ENCODE measurements at places on chromosomes 11 and 22.

GRCh38 chr11:10934293-10934860 lies 76.5 kb upstream of the ZBED5 start:
- no peak for DNase-seq

DNA sequence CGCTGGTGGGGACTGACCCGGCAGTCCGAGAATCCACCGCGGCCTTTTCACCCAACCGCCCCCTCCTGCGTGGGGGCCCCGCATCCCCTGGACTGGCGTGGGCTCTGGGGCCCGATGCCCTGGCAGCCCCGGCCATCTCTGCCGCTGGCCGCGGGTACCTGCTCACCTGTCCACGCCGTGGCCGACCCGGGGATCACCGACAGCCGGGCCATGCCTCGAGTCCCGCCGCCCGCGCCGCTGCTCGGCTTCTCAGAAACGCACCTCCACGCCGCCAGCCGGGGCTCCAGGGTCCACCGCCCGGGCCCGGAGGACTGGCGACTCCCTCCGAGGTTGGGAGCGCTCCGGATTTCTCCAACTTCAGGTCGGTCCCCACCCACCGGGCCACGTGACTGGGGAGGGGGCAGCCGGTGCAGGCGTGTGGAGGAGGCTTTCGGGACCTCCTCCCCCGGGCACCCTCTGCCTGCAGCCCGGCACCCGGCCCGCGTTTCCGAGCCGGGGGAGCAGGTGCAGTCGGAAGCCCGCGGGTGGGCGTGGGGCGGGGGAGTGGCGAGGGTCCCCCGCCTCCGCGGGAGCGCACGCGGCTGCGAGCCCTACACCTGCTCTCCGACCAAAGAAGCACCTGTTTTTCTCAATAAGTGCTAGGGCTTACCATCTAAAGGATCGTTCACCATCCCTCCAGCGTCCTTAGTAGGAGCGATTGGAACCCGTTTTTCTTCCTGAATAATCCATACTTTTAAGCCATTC lies 554 bp upstream of the NRIP3 start:
- no peak for DNase-seq

DNA sequence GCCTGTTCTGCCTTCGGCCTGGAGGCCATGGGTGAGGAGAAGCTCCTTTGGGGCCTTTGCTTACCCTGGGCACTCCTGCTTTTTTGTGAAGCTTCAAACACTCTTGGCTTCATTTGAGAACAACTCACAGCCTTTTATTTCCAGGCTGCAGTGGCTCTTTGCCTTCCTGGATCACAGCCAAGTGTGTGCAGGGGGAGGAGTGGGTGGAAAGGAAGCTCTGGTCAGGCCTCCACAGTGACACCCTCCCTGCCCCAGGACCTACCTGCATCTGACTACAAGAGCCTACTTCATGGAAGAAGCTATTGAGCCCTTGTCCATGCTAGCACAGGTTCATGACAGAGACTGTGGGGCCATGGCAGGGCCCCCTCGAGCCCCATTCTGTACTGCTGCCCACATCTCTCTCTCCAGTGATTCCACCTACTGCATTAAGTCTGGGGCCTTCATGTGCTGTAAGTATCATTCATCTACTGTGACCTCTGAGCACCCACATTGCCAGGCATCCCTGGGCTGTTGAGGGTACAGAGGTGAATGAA lies 52.3 kb downstream of the GAB4 start:
- DNase-seq = no peak

DNA sequence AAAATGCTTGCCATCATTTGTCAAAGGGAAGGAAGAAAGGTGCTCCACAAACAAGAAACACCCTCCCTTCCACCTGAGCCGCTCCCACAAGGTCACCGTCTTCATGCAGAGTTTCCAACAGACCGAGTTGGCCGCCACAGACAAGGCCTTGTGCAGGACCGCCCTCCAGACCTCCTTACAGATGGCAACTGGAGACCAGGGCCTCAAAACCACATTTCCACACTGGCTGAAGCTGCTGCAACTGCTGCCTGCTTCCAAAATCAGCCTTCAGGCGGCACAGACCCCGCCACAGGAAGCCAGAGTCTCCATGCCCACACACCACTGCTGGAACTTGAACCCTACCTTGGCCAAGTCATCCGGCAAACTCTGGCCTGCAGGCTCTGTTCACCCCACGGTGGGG lies 6.3 kb downstream of the DEAF1 start:
- no peak for DNase-seq

DNA sequence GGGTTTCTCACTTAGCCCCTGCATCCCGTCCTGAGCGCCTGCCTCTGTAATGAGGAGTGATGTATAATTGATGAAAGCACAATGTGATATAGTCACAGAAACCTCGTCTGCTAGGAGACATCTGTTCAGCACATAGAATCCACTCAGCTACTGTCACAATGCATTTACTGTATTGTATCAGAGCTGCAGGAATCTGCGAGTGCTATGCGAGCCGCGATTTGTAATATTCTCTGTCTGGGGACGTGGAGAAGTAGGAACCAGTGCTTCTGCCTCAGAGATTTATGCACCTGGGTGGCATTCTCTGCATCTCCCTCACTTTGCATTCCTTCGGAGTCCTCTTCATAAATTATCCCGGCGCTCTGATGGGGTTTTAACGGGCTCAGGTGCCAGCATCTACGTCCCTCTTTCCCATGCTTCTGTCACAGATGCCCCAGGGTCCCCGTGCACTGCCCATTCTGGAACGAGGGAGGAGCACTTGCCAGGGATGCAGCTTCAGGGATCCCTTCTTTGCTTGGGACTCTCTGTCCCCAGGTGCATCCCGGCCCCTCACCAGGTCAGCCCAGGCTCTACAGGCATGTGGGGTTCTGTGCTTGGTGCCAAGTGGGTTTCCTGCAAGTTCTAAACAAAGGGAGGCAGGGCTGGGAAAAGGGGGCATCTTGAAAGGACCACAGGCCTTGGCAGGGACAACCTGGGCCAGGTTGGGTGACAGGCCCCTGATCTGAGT lies 205.5 kb downstream of the DSCAML1 start:
- no peak for DNase-seq

DNA sequence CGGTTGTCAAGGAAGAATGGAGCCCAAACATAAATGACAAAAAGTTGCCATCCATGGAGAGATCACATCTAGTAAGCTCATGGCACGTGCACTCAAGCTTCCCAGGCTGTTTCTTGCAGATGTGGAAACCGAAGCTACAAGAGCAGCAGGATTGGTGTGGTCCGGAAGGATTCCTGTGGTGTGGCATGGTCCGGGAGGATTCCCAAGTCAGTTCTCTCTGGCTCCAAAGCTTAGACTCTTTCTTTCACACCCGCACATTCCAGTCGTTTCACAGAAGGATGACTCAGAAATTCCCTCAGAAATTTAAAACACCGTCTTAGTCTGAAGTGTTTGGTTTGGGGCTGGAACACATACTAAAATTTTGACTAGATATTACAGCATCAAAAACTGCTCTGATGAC lies 78.0 kb upstream of the DRD2 start:
- DNase-seq = peak; percentile 99
